ENCODE measurements at places on chromosomes 5 and 9.

GRCh38 chr5:176133877-176134276 lies 104.3 kb upstream of the SIMC1 start:
- no peak for DNase-seq

GRCh38 chr5:10812218-10812617 lies 51.2 kb upstream of the DAP start:
- DNase-seq = no peak

- no peak for DNase-seq
Observed at GRCh38 chr5:83095957-83096539, 18.7 kb downstream of the XRCC4 start.

- DNase-seq = no peak
Observed at GRCh38 chr5:84821924-84822323, 437.2 kb upstream of the EDIL3 start.

- no peak for DNase-seq
Observed at GRCh38 chr9:19232823-19233194, 2.3 kb downstream of the DENND4C start.

GRCh38 chr9:79489261-79490000 lies 82.3 kb upstream of the TLE4 start:
- no peak for DNase-seq
